ENCODE measurements at places on chromosomes 4 and X.

GRCh38 chr4:150145090-150145945 lies 67.1 kb downstream of the DCLK2 start:
- DNase-seq: peak; percentile 8

DNA sequence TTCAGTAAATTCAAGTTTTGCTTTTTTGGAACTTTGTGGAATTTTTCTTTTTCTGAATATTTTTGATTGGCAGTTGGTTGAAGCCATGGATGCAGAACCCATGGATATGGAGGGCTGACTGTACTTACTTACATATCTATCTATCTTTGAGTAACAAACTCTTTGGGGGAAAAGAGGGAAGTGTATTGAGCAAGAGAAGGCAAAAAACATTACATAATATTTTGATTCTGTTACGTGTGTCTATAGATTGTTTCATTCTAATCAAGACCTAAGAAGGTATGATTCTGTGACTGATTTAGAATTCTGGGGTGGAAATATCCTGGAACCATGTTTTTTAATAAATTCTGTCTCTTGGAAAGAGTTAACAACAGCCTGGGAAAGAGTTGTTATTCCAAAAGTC lies 31.5 kb downstream of the GRSF1 start:
- DNase-seq: no peak

GRCh38 chr4:41215969-41216293 lies 1.6 kb upstream of the APBB2 start:
- DNase-seq: no peak

GRCh38 chr4:119744580-119744979 lies 116.0 kb upstream of the PDE5A start:
- DNase-seq: peak; percentile 2

DNA sequence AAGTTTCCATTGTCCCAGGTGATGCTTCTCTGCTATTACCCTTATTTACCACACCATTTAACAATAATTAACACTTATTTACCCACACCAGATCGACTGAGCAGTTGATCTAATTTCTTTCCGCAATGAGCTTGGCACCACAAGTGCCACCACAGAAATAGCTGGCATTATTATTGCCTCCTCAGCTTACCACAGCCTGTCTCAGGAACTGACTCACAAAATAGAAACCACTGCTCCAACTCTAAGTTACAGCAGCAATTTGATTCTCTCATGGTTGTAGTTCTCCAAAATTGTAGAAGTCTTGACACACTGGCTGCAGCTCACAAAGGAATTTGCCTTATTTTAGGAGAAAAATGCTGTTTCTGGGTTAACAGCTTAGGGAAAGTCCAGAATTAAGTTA lies 22.5 kb downstream of the ZNF721 start:
- DNase-seq: no peak

- no peak for DNase-seq
These were observed 125.1 kb upstream of the STX18 start for GRCh38 chr4:4666693-4667621.

DNA sequence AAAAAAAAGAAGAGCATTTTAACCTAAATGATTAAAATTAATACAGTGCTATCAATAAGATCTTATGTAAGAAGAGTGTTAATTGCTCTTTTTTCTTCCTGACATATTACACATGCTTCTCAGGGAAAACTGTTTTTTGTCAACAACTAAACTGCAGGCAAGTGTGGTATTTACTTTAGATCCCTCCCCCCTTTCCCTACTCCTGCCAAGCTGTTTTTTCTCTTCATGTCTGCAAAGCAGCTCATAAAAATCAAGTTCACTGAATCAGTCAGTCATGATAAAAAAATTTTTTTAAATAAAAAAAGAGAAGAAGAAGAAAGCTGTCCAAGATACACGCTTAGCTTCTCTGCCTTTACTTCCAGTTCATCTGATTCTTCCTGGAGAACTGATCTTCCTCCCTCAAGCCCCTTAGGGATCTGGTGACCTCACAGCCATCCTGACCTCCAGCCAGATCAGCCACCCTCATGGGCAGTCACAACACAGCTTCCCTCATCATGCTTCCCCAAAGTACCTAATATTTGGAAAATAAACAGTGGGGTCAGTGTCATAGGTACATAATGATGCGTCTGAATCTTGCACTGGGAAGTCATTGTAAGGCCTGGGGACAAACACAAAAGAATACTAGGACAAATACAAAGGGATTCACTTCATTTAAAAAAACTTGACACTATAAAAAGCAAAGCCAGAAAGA lies 87.0 kb downstream of the ZNF827 start:
- DNase-seq: peak; percentile 17

DNA sequence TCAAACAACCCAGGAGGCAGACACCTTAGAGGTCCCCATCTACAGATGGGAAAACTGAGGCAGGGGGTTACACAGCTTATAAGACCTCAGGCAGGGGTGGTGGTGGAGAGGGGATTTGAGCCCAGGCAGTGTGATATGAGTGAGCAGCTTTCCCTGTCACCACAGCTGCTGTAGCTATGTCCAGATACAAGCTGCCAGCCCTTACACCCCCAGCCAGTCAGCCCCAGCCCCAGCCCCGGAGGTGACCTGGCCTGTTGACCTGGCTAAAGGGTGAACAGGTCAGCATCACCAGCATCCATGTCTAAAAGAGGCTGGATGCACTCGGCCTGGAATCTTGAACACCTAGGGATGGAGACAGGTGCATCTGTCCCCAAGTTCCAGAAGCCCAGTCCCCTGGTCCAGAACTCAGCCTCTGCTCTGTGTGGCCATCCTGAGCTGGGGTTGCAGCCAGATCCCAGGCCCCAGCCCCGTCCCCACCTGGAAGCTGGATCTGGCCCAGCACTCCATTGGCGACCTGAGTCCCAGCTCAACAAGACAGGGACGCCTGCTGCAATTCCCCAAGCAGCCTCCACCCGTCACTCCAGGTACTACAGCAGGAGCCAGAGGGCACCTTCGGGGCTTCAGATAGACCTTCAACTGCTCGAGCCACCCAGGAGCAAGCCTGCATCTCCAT lies 89.5 kb downstream of the JAKMIP1 start:
- DNase-seq: peak; percentile 80

GRCh38 chr4:110165382-110166286 lies 32.8 kb downstream of the ELOVL6 start:
- DNase-seq: peak; percentile 73

DNA sequence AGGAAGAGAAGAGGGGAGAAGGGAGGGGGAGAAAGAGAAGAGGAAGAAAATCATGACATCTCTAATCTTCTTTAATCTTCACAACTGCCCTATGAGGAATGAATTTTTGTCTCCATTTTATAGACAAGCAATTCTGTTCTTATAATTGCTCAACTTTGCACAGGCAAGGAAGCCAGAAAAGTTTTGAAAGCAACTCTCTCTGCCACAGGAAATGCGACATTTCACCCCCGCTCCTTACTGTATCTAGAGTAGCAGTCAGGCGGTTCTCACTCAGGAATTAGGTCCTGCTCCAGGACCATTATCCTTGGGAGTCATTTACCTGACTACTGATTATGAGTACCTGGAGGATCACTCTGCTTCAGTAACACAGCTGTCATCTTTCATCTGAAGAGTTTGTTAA lies 69.2 kb upstream of the FAM9A start:
- DNase-seq: no peak

DNA sequence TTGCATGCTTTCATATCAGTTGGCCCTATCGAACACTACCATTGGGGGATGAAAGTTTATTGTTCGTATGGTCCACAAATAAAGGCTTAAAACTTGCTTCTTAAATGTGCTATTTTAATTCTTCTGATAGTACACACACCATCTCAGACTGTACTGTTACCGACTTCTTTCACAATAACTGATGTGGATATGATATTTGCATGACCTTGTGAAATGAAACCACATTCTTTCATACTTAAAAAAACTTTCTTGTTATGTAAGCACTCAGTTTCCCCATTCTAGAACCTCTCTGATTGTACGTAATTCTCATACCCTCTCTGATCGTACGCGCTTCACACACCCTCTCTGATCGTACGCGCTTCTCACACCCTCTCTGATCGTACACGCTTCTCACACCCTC lies 12.0 kb upstream of the WDR19 start:
- DNase-seq: no peak

- DNase-seq: no peak
These were observed 381.7 kb upstream of the FGF13 start for GRCh38 chrX:139093201-139093600.

DNA sequence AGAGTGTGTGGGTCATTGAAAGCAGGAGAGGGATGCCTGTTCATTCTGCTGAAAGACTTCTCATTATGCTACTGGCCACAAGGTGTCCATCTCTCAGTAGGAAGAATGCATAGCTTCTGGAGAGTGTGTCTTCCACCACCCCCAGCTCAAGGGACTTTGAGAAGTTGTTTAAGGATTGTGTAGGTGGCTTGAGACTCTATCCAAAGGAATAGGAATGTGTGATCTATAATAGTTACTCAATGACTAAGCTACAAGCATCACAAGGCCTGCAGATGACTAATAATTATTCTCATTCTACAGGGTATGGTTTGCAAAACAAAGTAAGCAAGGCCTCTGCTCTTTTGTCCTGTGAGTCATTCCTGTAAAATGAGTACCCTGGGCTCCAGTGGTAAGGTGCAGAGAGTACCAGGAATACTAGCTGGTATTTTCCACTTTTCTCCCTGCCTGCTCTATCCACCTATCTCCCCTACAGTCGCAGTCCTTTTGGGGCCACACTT lies 279.8 kb upstream of the BOD1L1 start:
- DNase-seq: no peak

DNA sequence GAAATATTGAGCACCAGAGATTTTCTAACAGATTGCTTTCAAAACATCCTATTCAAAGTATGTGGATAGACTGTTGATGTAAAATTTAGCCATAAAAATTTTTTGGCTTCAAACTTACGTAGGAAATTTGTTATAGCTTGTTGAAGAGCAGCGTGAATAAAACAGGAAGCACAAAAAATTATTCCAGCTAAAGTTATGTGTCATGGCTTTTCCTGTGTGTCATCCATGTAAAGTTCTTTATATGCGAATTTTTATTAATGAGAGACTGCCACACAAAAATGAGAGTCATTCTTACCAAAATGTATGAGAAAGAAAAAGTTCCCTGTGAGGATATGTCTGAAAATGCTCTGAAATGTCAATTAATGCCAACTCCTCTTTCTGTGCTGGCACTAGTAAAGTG lies 19.5 kb downstream of the EPGN start:
- no peak for DNase-seq
